SK-N-SH (cell line): ENCODE measurements at places on chromosomes 16 and 17. TPM values are rescaled to one million over a fixed set of nuclear protein-coding genes. Genes with fewer than 3 reads are reported as not detected.
A peak's percentile ranks its signal among the peaks of the same experiment; 100 is the strongest.

DNA sequence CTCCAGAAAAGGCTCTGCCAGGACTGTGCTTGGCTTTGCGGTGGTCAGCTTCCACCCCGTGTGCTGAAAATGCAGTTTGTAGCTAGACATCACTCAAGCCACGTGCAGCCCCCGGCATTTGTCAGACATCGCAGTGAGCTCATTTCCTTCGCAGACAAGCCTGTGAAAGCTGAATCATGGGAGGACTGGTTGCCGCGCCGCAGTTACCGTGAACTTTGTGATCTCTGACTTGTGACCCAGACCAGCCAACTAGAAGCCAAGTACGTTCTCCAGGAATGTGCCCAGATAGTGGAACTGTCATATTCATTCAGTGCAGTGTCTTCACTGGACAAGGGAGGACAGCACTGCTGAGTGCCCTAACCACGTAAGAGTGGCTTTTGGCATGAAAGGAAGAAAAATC is 58.1 kb downstream of the NDE1 start:
- H3K36me3 ChIP-seq, result no peaks in the 10 kb centered on the region
- H3K27me3 ChIP-seq, result no peaks in the 10 kb centered on the region
- H3K27ac ChIP-seq, result no peak overlapping the region
- no peak for DNase-seq

DNA sequence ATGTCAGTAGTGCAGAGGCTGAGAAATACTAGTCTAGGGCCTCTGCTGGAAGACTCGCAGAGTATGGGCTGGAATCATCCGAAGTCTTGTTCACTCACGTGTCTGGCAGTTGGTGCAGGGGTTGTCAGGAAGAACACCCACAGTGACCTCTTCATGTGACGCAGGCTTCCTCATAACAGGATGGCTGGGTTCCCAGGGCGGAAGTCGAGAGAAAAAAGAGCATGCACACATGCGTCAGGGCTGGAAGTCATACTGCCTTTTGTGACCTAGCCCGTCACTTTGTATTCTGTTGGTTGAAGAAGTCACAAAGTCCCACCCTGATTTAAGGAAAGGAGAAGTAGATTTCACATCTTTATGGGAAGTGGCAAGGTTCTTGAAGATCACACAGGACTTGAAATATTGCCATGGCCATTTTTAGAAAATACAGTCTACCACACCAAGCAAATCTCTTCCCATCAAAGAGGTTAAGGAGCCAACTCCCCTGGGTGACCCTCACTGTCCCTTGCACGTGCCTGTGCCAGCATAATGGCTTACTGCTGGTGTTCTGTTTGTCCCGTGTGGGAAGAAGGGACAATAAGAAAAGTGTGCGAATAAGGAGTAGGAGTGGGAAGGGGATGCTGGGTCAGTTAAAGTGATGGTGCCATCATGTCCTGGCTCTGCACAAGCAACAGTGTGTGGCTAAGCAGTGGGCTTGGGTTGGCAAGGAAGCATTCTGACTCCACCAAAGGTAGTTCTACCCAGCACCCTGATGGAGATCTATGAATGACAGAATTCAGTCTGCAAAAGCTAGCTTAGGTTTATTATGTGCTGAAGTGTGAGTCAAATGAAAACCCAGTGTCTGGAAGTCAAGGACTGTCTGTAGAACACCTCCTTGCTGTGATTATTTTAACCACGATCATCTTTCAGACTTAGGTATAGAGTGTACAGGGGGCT is 28.1 kb downstream of the HEATR3 start:
- no peak for DNase-seq
- no peak overlapping the region for H3K4me3 ChIP-seq
- 0 out of 2 replicates have a peak, but pooled peaks cover 3% of the 10 kb centered on the region for H3K4me1 ChIP-seq
- peaks cover 1% of the 10 kb centered on the region for H3K36me3 ChIP-seq
- no peak overlapping the region for H3K27ac ChIP-seq

Gene MBTPS1
- polyA plus RNA-seq, result 81.6 and 84.9 TPM in 2 replicates

Gene CCL7
- polyA plus RNA-seq, result 0.50 and 0.72 TPM in 2 replicates

- H3K27ac ChIP-seq, result peak overlapping the region; percentile 66
- H3K27me3 ChIP-seq, result no peaks in the 10 kb centered on the region
- peaks cover 13% of the 10 kb centered on the region; the same call in 1 of the 2 replicates for H3K4me1 ChIP-seq
- peaks cover 36% of the 10 kb centered on the region for H3K36me3 ChIP-seq
Measured at GRCh38 chr16:2250652-2251295, 613 bp downstream of the ECI1 start.

DNA sequence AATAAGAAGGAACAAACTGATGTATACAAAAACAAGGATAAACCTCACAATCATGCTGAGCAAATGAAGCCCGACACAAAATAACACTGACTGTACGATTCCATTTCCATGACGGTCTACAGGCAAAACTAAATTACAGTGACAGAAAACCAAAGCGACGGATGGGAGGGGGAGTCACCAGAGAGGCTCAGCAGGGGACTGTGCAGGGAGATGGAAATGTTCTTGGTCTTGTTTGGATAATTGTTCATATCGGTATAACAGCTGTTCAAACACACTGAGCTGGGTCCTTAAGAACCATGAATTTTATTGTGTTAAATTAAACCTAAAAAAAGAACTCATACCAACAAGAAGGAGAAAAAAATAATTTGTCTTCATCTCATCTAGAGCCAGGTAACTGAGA is 97.8 kb downstream of the NXN start:
- no peak for DNase-seq
- H3K27me3 ChIP-seq, result peaks cover 20% of the 10 kb centered on the region; the same call in 1 of the 2 replicates
- H3K36me3 ChIP-seq, result no peaks in the 10 kb centered on the region
- H3K27ac ChIP-seq, result no peak overlapping the region

Gene AP2B1
- 97.8 and 135 TPM in 2 replicates for polyA plus RNA-seq

GRCh38 chr17:73462823-73463222 is 151.0 kb upstream of the CDC42EP4 start:
- H3K27ac ChIP-seq, result no peak overlapping the region
- peaks cover 10% of the 10 kb centered on the region; the same call in 1 of the 2 replicates for H3K4me1 ChIP-seq
- no peaks in the 10 kb centered on the region for H3K36me3 ChIP-seq
- DNase-seq, result no peak
- H3K27me3 ChIP-seq, result no peaks in the 10 kb centered on the region
